NCI-H510A (cell line): ENCODE measurements at places on chromosomes 3 and 15.

- DNase-seq, result no peak
Measured at GRCh38 chr3:194718079-194718478, 32.4 kb downstream of the FAM43A start.

DNA sequence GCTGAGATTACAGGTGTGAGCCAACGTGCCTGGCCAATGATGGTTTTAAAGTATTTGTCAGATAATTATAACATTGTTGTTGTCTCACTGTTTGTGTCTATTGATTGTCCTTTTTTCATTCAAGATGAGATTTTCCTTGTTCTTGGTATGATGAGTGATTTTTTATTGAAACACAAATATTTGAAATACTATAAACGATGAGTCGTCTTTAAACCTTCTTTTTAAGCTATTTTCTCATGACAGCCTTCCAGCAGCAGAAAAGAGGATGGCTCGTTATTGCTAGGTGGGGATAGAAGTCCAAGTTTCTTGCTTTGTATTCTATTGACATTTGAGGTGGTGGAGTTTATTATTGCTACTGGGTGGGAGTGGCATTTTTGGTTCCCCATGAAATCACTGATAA, 61.7 kb upstream of the MDFIC2 start:
- no peak for DNase-seq

GRCh38 chr3:14784087-14784681, 34.6 kb upstream of the FGD5 start:
- no peak for DNase-seq

DNA sequence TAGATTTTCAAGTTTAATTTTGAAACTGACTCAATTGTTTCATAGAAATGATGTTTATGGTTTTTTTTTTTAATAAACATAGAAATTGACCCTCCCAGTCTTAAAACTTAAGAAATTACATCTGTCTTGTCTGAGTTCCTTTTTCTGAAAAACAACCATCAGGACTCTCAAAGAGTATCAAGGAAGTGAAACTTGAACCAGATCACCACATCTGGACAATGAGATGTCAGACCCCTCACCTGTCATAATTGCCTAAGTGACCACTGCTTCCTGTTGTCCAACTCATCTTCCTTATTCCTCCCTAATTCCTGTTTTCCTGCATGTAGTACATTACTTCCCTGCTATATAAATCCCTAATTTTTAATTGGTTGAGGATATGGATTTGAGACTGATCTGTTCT, 441.5 kb upstream of the ARHGEF26 start:
- DNase-seq, result no peak

GRCh38 chr15:38461066-38461833, 7.3 kb downstream of the FAM98B start:
- no peak for DNase-seq

DNA sequence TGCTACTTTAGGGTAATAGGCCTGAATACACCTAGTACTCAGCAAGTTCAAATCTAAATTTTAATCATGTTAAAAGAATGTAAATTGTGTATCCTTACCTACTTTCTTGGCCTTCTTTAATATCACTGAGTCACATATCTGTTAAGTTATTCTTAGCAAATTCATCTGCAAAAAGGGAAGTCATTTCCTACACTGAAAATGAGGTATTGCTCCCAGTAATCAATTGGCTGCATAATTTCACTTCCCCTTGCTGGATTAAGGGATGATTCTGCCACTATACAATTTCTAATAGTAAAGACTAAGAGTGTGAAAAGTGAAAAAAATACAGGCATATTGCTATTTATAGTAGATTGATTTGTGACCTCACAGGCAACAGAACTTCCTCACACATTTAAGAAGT, 47.8 kb downstream of the CCDC54 start:
- DNase-seq, result no peak

DNA sequence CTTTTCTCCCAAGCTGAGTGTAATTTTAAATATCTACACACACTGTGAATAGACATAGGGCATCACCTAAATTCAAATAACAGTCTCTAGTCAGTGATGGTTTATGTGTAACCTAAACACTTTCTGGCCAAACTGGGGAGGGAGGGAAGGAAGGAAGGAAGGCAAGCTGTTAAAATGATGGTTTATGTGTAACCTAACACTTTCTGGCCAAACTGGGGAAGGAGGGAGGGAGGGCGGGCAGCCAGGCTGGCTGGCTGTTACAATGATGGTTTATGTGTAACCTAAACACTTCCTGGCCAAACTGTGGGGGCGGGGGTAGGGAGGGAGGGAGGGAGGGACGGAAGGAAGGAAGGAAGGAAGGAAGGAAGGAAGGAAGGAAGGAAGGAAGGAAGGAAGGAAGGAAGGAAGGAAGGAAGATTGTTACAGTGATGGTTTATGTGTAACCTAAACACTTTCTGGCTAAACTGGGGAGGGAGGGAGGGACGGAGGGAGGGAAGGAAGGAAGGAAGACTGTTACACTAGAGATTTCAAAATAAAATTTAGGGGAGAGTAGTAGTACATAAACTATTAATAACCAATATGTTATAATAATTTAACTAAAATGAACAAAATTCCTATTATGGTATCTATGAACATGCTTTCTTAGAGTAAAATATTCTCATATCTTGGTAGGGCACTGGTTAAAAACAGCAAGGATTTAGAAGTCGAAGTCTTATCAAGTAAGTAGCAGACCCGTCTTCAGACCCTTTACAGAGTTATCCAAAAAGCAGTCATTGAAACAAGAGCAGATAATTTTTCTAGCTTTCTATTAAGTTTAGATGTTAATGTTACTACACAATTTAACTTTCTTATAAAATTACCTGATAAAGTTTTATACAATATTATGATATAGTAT, 148.1 kb downstream of the LMLN start:
- no peak for DNase-seq
